ENCODE measurements at places on chromosomes 12 and 14.

GRCh38 chr12:50149311-50149710 is 17.9 kb downstream of the CERS5 start:
- no peak overlapping the region for H3K4me3 ChIP-seq
- no peaks in the 10 kb centered on the region for H3K4me1 ChIP-seq
- no peak for DNase-seq
- H3K27me3 ChIP-seq: no peaks in the 10 kb centered on the region

- DNase-seq: no peak
- H3K36me3 ChIP-seq: no peaks in the 10 kb centered on the region
- H3K27ac ChIP-seq: no peak overlapping the region
- H3K27me3 ChIP-seq: peaks cover 8% of the 10 kb centered on the region
- no peaks in the 10 kb centered on the region for H3K4me1 ChIP-seq
These were observed 17.5 kb downstream of the STON2 start for GRCh38 chr14:81382517-81383225.

DNA sequence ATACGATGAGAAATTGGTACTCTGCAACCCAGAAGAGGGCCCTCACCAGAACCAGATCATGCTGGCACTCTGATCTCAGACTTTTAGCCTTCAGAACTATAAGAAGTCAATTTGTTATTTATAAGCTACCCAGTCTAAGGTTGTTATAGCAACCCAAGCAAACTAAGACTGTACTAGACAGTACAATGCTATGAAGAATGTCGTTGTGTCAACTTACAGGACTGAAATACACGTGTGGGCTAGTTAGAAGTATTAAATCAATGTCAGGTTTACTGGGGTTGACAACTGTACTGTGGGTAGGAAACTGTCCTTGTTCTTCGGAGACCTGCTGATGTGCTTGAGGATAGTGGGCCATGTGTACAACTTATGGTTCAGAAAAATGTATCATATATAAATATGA is 19.7 kb downstream of the DUSP16 start:
- no peak overlapping the region for H3K4me3 ChIP-seq
- no peaks in the 10 kb centered on the region for H3K36me3 ChIP-seq
- no peak for DNase-seq

DNA sequence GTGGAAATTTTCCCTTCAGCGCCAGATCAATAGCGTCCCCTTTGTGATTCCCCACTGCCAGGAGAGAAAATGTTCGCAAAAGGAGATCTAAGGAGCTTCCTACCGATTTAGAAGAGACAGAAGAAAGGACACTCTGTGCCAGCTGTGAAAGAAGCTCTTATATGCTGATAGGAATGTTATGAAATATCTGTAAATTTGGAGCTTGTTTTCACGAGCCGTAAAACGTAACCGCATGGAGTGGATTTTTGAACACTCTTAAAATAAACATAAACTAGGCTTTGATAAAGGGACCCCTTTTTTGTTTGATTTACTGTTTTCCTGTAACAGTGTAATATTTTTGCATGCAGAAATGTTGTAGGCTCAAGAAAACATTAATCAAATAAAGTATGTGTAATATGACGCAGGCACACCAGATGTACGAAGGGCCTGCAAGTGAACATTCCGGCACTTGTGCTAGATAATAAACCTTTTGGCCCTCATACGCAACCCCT is 346.8 kb downstream of the ETNK1 start:
- H3K4me3 ChIP-seq: no peak overlapping the region
- DNase-seq: no peak
- H3K27me3 ChIP-seq: no peaks in the 10 kb centered on the region

DNA sequence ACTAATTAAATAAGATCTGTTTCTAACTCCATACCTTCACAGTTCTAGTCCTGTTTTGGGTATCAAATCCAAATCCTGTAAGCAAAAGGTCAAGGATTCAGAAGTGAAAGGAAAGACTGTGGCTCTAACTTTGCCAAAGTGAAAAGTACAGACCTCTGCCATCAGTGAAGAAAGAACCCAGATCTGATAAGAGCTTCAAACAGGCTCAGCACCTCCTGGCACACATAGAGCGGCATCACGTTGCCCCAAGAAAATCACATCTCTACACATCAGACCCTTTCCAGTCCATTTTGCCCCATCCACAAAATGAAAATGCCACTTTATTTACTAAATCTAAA is 23.2 kb downstream of the CLIP1 start:
- no peak overlapping the region for H3K4me3 ChIP-seq
- no peak overlapping the region for H3K27ac ChIP-seq
- no peaks in the 10 kb centered on the region for H3K36me3 ChIP-seq
- H3K4me1 ChIP-seq: no peaks in the 10 kb centered on the region
- H3K27me3 ChIP-seq: no peaks in the 10 kb centered on the region

GRCh38 chr12:123976227-123976826 is 3.3 kb downstream of the ZNF664 start:
- DNase-seq: no peak
- no peak overlapping the region for H3K27ac ChIP-seq
- peaks cover 3% of the 10 kb centered on the region for H3K36me3 ChIP-seq

DNA sequence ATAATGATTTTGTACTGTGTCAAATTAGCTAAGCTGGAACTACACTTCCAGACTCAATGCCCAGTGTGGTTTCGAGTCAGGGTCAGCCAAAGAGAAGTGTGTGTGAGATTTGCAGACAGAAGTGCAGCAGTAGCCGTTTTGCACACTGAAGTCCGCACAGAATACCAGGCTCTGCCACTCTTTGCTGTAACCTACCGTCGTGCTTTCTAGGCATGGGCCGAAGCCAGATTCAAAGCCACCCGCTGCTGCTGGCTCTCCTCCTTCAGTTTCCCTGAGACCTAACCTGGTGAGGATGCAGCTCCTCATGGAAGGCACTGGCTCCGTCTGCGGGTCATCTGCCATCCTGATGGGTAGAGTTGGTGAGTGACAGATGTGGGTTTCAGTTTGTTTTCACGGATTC is 48.8 kb downstream of the LRTM2 start:
- H3K36me3 ChIP-seq: no peaks in the 10 kb centered on the region
- no peaks in the 10 kb centered on the region for H3K4me1 ChIP-seq
- no peak overlapping the region for H3K4me3 ChIP-seq
- no peaks in the 10 kb centered on the region for H3K27me3 ChIP-seq

DNA sequence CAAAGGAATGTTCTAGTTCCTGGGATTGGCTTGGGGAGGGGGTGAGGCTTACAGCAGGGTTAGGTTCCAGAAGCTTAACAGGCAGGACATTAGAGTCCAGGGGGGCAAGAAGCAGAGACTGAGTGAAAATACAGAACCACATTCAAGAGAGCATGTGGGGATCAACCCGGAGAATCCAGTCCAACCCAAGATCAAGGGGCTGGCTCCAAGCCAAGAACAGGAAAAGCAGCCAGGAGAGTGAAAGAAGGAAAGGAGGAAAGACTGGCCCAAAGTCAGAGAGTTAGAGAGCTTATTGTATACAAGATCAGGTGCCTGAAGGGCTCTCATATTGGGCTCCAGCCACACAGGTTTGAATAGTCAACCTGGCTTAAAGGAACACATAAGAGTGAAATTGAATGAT is 190.3 kb upstream of the CDKN3 start:
- no peak overlapping the region for H3K27ac ChIP-seq
- H3K4me3 ChIP-seq: no peak overlapping the region
- H3K27me3 ChIP-seq: no peaks in the 10 kb centered on the region

- peaks cover 35% of the 10 kb centered on the region for H3K4me1 ChIP-seq
- no peak for DNase-seq
- H3K27me3 ChIP-seq: no peaks in the 10 kb centered on the region
- no peak overlapping the region for H3K4me3 ChIP-seq
These were observed 21.0 kb downstream of the TMEM116 start for GRCh38 chr12:111991946-111992345.

- no peak overlapping the region for H3K27ac ChIP-seq
- H3K4me3 ChIP-seq: no peak overlapping the region
- no peaks in the 10 kb centered on the region for H3K27me3 ChIP-seq
- no peak for DNase-seq
These were observed 92.7 kb downstream of the ITPK1 start for GRCh38 chr14:93023039-93023438.

GRCh38 chr14:103578401-103579075 is 15.8 kb downstream of the COA8 start:
- H3K4me3 ChIP-seq: no peak overlapping the region
- peaks cover 22% of the 10 kb centered on the region for H3K36me3 ChIP-seq
- H3K27ac ChIP-seq: no peak overlapping the region
- H3K27me3 ChIP-seq: no peaks in the 10 kb centered on the region

- H3K27me3 ChIP-seq: no peaks in the 10 kb centered on the region
- no peak overlapping the region for H3K4me3 ChIP-seq
- no peak for DNase-seq
- H3K27ac ChIP-seq: no peak overlapping the region
These were observed 1428.3 kb downstream of the AACS start for GRCh38 chr12:126493366-126494108.

DNA sequence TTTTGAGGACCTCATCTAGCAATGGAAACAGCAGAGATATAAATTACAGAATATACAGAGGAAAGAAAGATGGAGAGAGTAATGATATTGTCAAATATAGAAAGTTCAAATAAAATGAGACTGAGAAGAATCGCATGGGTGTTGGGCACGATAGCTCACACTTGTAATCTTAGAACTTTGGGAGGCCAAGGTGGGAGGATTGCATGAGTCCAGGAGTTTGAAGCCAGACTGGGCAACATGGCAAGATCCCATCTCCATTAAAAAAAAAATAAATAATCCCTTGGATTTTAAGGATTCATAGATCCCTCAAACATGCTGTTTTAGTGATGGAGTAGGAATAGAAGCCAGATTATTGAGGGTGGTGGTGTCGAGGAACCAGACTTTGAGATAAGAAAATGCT is 1.9 kb downstream of the PYROXD1 start:
- no peak for DNase-seq
- H3K36me3 ChIP-seq: no peaks in the 10 kb centered on the region

DNA sequence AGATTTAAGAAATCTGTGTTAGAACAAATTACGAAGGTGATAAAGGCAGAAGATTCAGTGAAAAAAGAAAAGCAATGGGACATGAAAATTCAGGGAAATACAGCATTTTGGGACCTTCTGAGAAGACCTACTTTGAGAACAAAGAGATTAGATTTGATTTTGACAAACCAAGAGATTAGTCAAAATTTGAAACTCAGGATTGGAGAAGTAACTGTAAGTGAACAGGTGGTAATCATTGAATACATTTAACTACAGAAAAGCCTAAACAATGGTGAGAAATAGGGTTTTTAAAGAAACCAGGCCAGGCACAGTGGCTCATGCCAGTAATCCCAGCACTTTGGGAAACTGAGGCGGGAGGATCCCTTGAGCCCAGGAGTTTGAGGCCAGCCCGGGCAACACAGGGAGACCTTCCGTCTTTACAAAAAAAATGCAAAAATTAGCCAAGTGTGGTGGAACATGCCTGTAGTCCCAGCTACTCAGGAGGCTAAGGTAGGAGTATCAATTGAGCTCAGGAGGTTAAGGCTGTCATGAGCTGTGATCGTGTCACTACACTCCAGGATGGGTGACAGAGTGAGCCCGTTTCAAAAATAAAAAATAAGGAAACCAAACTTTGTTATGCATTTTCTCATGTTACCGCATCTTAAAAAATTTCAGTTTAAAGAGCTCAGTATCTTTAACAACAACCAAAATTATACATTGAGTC is 8.9 kb upstream of the SAV1 start:
- H3K36me3 ChIP-seq: no peaks in the 10 kb centered on the region
- no peak overlapping the region for H3K27ac ChIP-seq
- DNase-seq: no peak
- H3K4me1 ChIP-seq: no peaks in the 10 kb centered on the region

GRCh38 chr14:95140060-95140858 is 17.1 kb downstream of the DICER1 start:
- no peaks in the 10 kb centered on the region for H3K36me3 ChIP-seq
- DNase-seq: no peak
- H3K4me1 ChIP-seq: peaks cover 16% of the 10 kb centered on the region
- H3K4me3 ChIP-seq: no peak overlapping the region
- no peaks in the 10 kb centered on the region for H3K27me3 ChIP-seq

DNA sequence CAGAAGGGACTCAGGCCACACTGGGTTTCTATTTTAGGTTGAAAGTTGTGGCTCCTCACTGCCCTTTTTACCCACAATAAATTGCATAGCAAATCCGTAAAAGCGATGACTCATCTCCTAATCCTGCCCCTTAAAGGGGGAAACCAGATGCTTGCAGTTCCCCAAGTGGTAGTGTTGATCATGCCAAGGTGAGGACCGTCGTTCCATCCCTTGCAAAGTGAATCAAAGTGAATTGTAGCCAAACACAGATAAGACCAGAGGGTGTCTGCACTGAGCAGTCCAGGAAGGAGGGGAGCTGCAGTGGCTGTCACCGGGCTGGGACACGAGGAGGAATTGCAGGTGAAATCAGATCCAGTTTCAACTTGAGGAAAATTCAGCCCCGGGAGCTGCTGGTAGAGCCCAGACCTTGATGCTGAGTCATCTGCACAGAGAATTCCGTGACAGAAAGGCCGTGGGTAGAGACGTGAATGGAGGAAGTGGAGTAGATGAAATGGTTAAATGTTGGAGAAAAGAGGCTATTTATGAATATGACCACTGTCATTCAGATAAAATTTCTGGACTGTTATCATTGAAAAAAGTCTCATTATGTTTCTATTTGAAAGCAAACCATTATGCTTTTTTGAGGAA is 44.2 kb upstream of the MMP17 start:
- no peak overlapping the region for H3K27ac ChIP-seq
- H3K27me3 ChIP-seq: no peaks in the 10 kb centered on the region
- H3K4me1 ChIP-seq: no peaks in the 10 kb centered on the region
- H3K36me3 ChIP-seq: peaks cover 66% of the 10 kb centered on the region
- no peak overlapping the region for H3K4me3 ChIP-seq

GRCh38 chr14:104689881-104690711 is 678 bp downstream of the INF2 start:
- H3K4me3 ChIP-seq: peak overlapping the region; percentile 75
- H3K27ac ChIP-seq: peak overlapping the region; percentile 52
- peaks cover 38% of the 10 kb centered on the region for H3K4me1 ChIP-seq
- H3K27me3 ChIP-seq: no peaks in the 10 kb centered on the region
- no peak for DNase-seq
- H3K36me3 ChIP-seq: no peaks in the 10 kb centered on the region

- H3K27me3 ChIP-seq: peaks cover 4% of the 10 kb centered on the region
- H3K4me1 ChIP-seq: no peaks in the 10 kb centered on the region
These were observed at the start of gene LBHD2 for GRCh38 chr14:103084021-103084919. LBHD2 (plus strand) TSS chr14:103084210; CDS start chr14:103086013, 1,803 bp downstream.

DNA sequence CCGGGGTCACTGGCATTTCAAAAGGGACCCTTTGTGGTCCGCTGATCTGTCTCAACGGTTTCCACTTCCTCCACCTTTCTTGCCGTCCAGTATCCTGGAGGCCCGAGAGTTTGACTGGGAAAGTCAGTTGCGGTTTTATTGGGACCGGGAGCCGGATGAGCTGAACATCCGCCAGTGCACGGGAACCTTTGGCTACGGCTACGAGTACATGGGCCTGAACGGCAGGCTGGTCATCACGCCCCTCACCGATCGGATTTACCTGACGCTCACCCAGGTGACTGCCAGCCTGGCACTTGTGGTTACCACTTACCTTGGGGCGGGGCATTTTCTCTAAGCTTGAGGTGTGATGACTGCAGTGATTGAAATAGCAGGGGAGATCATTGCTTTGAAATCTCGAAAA is 83.8 kb downstream of the DNAH10 start:
- no peak overlapping the region for H3K27ac ChIP-seq
- no peaks in the 10 kb centered on the region for H3K4me1 ChIP-seq
- no peaks in the 10 kb centered on the region for H3K27me3 ChIP-seq
- no peak overlapping the region for H3K4me3 ChIP-seq
- no peaks in the 10 kb centered on the region for H3K36me3 ChIP-seq
